ENCODE measurements at places on chromosomes 3 and 15. TPM values are rescaled to one million over a fixed set of nuclear protein-coding genes. Genes with fewer than 3 reads are reported as not detected.

Gene PATL2
- 3.3 TPM for total RNA-seq

Gene KCNMB3
- total RNA-seq: 2.3 TPM

Gene ZNF502
- total RNA-seq: 4.8 TPM

Gene GPR62
- 0.38 TPM for total RNA-seq

- no peaks in the 10 kb centered on the region for H3K4me1 ChIP-seq
- H3K27me3 ChIP-seq: no peaks in the 10 kb centered on the region
- H3K36me3 ChIP-seq: no peaks in the 10 kb centered on the region
- no peak for DNase-seq
These were observed at the start of gene SH2D7 for GRCh38 chr15:78092261-78093041. Gene SH2D7, plus strand, starts transcription at chr15:78092561. Its CDS starts 24 bp downstream, at chr15:78092585.

DNA sequence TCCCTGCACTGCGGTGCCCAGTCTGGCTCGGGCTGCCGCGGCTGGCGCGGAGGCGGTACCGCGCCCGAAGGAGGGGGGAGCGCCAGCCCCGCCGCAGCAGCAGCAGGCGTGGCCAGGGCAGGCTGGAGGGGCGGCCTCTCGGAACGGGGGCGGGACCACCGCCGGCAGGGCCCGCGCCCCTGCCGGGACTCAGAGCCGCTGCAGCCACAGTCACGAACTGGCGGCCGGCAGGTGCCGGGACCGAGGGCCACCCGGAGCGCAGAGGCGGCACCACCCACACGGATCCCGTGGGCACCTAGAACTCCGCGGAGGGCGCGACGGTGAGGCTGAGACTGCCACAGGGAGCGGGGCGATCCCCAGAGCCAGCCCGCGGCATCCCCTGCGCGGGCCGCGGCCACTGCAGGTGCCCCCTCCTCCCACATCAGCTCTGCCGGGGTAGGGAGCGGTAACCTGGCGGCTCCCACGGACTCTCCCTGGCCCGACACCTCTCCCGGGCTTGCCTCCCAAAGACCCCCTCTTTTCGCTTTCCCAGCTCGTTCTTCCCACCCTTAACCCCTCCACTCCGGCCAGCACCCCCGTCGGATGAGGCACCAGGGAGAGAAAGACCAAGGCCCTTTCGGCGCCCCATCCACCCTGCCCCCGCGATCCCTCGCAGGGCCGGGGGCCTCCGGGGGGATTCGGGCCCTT is at the start of gene VWA5B2:
TSS of gene VWA5B2 (plus strand) at position 192 of the 687 bp plus-strand sequence. CDS start 944 bp downstream, outside the sequence.
- H3K4me1 ChIP-seq: peaks cover 21% of the 10 kb centered on the region
- peaks cover 11% of the 10 kb centered on the region for H3K27me3 ChIP-seq

DNA sequence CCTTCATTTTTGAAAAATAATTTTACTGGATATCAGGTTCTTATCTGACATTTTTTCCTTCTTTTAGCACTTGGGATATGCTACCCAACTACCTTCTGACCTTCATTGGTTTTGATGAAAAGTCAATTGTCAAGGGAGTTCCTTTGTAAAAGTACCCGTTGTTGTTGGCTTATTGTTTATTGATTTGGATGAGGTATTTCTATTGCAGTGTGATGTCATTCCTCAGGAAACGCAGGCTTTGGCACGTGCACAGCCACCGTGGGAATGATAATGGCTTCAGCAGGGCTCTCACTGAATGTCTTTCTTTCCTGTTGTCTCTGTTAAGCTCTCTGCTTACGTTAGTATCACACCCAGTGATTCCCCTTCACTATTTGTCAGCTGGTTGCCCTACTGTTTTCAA is 944.6 kb downstream of the CADM2 start:
- H3K27ac ChIP-seq: no peak overlapping the region
- no peaks in the 10 kb centered on the region for H3K27me3 ChIP-seq
- no peaks in the 10 kb centered on the region for H3K36me3 ChIP-seq

- no peaks in the 10 kb centered on the region for H3K36me3 ChIP-seq
- no peak overlapping the region for H3K4me3 ChIP-seq
- DNase-seq: peak; percentile 84
- H3K4me1 ChIP-seq: peaks cover 8% of the 10 kb centered on the region
These were observed 30.2 kb downstream of the NCEH1 start for GRCh38 chr3:172680684-172681083.

- H3K4me1 ChIP-seq: no peaks in the 10 kb centered on the region
- H3K27me3 ChIP-seq: no peaks in the 10 kb centered on the region
- no peak overlapping the region for H3K4me3 ChIP-seq
- DNase-seq: no peak
- H3K27ac ChIP-seq: no peak overlapping the region
These were observed 111.8 kb upstream of the TMC3 start for GRCh38 chr15:81485806-81486205.

DNA sequence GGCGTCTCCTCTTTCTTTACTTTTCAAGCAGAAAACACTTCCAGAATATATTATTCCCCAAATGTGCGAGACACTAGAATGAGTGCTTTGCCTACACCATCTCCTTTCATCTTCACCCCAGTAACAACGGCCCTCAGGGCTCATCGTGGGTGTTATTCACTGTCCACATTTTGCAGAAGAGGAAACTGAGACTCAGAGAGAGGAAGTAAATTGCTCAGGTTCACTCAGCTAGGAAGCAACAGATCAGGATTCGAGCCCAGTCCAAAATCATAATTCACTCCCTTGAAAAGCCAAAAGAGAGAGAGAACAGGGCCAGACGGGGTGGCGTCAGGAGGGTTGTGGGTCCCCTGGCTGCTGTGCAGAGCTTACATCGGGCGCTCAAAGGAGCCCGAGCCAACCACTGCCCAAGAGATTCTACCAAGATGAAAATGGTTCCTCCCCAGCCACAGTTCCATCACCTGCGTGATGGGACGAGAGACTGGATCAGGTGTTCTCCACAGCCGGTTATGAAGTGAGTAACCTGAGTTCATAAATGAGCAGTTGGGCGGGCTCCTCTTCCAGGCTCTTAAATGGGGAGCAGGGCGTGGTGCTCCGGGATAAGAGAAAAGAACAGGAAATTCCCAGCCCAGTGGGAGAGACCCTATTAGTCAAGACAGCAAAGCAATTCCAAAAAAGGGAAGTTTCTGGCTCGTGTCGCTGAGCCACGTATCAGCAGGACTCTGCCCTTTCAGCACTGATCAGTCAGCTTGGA is 48.6 kb upstream of the FLNB start:
- no peaks in the 10 kb centered on the region for H3K4me1 ChIP-seq
- no peaks in the 10 kb centered on the region for H3K27me3 ChIP-seq
- no peak overlapping the region for H3K4me3 ChIP-seq
- H3K27ac ChIP-seq: peak overlapping the region; percentile 68
- no peaks in the 10 kb centered on the region for H3K36me3 ChIP-seq
- no peak for DNase-seq

DNA sequence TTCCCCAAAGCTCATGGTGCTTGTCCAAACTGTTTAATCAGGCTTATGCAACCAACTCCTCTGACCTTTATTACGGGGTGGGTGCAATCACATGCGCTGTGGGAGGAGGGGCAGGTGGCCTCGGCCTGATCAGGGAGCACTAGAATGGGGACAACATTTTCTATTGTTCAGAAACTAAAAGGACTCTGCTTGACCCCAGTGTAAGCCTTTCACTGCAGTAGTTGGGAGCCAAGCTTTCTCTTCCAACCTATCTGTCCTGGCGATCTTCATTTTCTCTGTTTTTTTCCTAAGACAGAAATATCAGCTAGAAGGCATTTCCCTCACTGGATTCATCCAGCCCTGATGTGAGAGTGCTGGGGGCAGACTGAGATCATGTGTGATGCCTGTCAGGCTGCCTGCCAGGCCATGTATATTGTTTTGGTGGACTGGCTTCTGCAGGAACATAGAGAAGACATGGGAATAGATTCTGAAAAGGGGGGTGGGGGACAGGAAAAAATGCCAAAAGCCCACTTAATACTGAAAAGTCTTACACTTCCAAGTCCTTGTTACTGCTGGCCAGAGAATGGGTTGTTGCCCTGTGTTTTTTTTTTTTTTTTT is 627.0 kb upstream of the TBL1XR1 start:
- H3K36me3 ChIP-seq: no peaks in the 10 kb centered on the region
- peak overlapping the region; percentile 81 for H3K27ac ChIP-seq
- peaks cover 52% of the 10 kb centered on the region for H3K4me1 ChIP-seq
- no peak overlapping the region for H3K4me3 ChIP-seq
- peak; percentile 90 for DNase-seq

DNA sequence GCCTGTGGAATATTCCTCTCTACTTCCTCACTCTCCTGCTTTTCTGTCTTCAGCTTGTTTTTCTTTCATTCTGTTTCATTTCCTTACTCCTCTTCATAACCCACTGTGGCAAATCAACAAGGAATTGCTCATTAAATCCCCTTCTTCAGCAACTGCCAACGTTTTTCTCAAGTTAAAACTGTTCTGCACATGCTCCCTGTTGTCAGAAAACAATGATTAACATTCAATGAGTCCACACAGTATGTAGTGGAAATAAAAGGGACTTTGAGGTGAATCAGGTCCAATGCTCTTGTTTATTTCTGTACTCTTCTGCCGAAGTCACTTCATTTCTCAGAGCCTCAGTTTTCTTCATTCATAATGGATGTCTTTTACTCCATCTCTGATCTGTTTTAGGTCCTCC is 11.9 kb upstream of the ROBO2 start:
- no peak for DNase-seq
- H3K4me1 ChIP-seq: no peaks in the 10 kb centered on the region
- H3K36me3 ChIP-seq: no peaks in the 10 kb centered on the region

DNA sequence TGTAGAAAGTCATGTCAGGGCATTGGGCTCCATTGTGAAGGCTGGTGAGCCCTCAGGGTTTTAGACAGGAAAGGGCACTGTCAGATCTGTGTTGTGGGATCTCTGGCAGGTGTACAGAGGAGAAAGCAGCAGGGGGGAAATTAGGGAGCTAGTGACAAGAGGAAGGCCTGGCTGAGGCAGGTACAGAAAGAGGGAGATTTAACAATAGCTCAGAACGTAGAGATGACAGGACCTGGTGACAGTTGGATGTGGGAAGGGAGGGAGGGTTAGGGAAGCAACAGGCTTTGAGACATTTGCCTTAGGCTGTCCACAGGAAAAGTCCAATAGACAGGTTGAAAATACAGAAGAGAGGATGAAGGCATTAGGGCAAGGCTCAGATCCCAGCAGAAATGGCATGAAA is 288.1 kb downstream of the EPHB1 start:
- no peak overlapping the region for H3K27ac ChIP-seq
- H3K36me3 ChIP-seq: no peaks in the 10 kb centered on the region
- H3K27me3 ChIP-seq: no peaks in the 10 kb centered on the region
- H3K4me1 ChIP-seq: no peaks in the 10 kb centered on the region
